ENCODE measurements at places on chromosomes 3 and 15. TPM values are rescaled to one million over a fixed set of nuclear protein-coding genes. Genes with fewer than 3 reads are reported as not detected.

DNA sequence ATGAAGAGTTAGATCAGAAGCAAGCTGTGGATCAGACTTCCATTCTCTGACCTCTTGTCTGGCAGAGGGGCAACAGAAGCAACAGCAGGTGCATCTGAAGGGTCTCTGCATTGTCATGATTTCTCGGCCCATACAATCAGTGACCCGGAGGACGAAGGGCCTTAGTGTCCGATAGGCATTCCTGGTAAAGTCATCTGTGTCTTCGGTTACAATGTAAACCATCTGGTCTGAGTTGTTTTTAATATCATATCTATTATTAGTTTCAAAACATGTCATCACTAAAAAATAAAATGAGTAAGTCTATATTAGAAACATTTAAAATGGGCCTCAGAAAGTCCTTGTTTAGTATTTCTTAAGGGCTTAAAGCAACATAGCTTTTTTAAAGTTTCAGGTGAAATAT is 38.8 kb upstream of the PLOD2 start:
- no peak for DNase-seq

DNA sequence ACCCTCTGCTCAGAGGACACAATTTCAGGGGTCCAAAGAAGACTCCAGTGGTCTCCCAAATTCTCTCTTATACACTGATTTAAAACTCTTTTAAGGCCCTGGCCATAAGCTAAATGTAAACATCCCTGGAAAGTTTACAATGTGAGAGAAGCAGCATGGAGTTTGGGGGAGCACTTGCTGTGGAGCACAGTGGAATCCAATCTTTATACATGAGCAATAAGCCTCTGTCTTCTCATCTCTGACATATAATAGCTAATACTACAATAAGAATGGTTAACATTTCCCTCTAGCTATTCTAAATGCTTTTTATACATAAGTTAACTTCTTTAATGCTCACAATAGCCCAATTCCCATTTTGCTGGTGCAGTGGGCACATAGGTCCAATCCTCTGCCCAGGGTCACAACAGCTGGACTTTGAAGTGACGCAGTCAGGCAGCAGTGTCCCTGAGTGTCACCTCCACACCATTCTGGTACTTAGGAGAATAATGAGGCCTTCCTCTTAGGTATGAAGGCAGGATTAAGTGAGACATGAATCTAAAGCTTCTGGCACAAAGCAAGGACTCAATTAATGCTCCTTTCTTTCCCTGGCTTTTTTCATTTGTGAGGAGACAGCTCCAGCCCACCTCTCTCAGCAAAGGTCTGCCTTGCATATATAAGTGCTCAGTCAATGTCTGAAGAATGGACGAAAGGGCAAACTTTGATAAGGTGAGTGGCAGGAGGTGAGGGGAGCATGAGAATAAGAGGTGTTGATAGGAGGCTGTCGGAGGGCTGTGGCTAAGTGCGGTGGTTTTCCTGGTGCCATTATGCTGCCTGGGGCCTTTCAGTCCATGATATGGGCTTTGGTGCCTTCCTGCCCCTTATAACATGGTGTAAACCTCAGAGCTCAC is 26.3 kb downstream of the CCNL1 start:
- no peak for DNase-seq

DNA sequence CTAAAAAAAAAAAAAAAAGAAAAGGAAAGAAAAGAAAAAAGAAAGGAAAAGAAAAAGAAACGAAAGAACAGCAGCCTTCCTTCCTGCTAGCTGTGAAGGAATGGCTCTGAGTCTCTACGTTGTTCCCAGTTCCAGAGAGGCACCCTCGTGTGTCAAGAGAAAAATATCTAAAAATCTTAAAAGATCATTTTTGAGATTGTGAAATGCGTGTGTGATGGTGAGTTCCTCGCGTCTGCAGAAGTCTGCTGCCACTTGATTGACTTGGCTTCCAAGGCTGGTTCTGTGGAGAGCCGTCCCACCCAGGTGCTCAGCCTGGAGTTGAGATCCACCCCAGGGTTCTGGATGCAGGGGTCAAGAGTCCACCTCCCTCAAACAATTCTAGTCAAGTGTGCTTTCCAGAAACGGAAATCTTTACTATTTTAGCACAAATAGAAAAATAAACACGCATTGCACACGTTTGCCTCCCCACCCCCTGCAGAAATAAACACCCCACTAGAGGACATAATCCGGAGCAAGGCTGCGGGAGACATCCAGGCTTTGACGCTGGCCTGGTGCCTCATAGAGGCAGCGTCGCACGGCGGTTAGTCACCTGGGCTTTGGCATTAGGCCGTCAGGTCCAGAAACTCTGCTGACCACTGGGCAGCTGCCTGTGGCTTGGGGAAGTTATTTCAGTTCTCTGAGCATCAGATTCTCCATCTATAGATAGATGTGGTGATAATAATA is 265.4 kb downstream of the FAM43A start:
- no peak for DNase-seq

DNA sequence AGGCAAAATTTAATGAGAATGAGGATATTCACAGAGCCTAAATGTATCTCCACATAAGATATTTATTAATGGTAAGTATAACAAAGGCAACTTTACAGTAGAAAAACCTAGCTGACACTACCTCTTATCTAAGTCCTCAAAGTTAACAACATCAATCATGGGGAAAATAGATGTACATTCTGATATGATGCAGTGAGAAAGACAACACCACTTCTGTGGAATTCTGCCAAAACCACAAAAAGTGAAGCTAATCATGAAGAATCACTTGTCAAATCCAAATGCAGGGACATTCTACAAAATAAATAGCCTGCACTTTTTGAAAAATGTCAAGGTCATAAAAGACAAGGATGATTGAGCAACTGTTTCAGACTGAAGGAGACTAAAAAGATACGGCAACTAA is 27.5 kb upstream of the EOMES start:
- DNase-seq, result no peak

DNA sequence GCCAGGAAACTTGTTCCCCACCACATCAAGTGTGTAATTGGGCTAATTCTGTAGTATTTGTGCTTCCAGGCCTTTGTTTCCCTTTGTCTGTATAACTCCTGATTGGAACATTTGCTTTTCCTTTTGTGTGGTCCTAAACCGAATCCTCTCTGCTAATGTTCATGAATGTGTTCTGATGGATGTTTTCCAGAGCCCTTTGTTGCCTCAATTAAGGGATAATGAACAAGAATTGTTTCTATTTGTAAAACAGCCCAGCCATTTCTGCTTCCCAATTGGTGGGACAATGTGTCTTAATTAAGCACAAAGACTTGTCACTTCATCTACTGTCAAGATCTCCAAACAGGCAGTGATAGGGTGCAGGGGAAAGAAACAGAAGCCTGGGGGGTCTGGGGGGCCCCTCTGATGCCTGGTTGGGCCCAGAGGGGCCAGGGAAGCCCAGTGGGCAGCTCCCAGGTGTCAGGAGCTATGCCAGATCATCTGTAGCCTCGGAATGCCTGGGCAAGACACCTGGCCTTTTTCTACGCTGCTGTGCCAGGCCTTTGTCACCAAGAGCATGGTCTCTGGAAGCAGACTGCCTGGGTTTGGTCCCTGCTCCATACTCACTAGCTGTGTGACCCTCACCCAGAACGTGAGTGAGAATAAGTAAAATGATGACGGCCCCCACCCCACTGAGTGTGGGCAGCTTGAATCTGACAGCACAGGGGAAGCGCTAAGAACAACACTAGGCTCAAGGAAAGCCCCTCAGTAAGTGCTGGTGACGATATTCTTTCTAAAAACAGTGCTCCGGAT is 116.6 kb upstream of the PRR20G start:
- no peak for DNase-seq

DNA sequence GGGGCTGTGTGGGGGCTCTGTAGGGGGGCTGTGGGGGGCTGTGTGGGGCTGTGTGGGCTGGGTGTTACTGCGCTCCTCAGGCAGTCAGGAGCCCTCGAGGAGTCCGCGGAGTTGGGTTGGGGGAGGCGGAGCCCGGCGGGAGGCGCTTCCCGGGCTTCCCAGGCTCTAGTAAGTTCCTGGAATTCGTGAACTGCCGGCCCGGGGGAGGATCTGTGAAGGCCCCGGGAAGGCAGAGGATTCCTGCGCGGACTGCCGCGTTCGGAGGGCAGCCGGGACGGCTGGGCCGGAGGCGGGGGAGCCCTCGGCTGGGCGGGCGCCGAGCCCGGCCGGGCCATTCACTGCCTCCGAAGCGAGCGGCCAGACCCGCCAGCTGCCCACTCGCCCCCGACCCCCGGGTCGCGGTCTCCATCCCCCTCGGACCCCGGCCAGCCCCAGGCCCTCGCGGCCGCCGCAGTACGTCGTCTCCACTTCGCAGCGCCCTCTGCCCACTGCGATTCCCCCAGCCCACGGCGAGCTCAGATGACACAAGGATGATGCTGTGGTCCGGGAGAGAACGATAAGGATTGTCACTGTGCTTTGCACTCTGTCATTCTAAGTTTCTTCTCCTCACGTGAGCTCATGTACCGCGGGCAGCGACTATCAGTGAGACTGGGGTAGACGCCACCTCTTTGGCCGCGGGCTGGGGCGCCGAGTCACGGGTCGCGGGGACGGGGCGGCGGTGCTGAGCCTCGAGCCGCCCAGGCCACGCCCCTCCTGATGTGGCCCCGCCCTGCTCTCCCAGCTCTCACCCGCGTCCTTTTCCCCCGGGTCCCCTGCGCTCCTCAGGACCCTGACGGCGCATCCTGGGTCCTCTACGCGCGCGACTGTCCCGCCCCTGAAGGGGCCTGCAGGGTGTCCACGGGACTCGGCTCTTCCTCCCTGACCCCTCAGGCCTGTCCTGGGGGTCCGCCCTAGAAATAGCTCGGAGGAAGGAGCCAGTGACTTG is 65.3 kb downstream of the KLF13 start:
- peak; percentile 47 for DNase-seq

GRCh38 chr3:4421121-4421520 is 45.9 kb downstream of the SUMF1 start:
- DNase-seq, result no peak

Gene CTSH
- total RNA-seq, result 103 TPM

Gene SPSB4
- 0.67 TPM for total RNA-seq

Gene CELF6
- total RNA-seq, result 0.41 TPM

Gene PFN2
- total RNA-seq, result 97.1 TPM

DNA sequence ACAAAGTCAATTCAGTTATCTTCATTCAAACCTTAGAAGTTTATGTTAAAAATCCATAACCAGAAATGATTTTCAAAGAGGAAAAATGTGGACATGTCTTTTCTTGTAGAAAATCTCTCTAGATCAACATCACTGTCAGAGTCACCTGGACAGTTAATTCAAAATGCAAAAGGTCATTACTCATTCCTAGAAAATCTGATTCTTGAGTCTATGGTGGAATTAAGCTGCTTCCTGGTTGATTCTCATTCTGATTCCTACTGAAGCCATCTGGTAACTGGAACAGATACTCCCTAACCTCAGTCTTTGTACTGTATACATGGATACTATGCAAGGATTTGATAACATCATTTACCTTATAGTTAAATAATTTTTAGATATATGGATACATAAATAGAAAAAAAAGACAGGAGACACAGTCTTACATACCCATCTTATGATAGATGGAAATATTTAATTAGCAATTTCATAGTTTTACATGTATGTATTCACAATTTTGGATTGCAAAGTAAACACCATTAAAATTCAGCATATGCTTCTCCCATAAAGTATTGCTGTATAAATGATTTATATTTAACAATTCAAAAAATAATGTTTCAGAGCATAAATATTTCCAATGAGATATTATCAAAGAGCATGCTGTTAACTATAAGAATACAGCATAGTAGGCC is 693.2 kb upstream of the CCDC54 start:
- no peak for DNase-seq

GRCh38 chr3:52615166-52615565 is 70.5 kb downstream of the PBRM1 start:
- no peak for DNase-seq

Gene ATP1B3
- total RNA-seq, result 38.3 TPM

DNA sequence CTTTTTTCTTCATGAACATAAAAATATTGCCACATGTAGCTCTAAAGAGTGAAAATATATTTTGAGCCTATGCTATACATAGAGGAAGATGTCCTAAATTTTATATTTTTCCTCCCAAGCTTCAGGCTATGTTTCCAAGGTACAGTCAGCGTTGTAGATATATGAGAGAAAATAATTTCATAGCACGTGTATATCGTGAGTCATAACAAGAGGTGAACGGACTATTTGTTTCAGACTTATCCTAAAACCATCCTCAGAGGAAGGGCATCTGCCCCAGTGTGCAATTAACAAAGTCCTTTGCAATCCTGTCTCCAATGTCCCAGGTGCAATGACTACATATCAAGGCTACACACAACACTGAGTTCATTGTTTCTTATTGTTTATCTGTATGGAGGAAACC is 177.3 kb upstream of the ARRDC4 start:
- no peak for DNase-seq

Gene ROPN1B
- total RNA-seq, result not detected

DNA sequence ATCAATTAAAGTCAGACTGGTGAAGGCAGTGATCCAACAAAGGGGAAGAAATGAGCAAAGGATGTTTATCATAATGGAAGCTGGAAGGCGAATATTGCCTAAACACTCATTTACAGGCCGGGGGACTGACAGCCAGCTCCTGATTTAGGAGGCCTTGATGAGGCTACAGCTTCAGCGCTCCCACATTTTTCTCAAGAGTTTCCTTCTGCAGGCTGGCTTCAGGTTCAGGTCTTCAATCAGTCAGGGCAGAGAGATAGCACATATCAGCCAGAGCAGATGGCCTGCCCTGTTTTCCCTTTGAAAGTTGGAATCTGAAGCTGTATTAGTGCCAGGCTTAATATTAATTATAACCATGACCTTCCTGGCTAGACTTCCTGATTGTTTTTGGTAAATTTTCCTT is 218.9 kb downstream of the SV2B start:
- DNase-seq, result no peak

- no peak for DNase-seq
Measured at GRCh38 chr15:94970802-94971201, 739.4 kb downstream of the MCTP2 start.

Gene GPR160
- 13.2 TPM for total RNA-seq

- no peak for DNase-seq
Measured at GRCh38 chr3:197546307-197547085, 9.3 kb downstream of the BDH1 start.

DNA sequence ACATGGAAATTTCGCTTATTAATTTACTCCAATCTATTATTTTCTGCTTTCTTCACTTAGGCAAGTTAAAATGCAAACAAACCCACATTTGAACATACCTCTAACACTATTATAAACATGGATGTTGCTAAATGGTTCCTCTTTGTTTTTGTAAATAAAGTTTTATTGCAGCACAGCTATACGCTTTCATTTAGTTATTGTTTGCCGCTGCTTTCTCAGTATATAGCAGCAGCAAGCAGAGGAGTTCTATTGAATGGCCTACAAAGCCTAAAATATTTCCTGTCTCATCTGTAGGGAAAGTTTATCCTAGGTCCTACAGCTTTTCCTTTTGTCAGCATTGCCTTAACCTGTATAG is 7.9 kb upstream of the CHD2 start:
- DNase-seq, result no peak

- DNase-seq, result no peak
Measured at GRCh38 chr15:60350108-60350507, 47.7 kb downstream of the ANXA2 start.

GRCh38 chr3:84836961-84837360 is 121.8 kb upstream of the CADM2 start:
- no peak for DNase-seq

- no peak for DNase-seq
Measured at GRCh38 chr3:4726549-4726948, 233.4 kb downstream of the ITPR1 start.

Gene WDR49
- not detected for total RNA-seq

Gene EAF2
- 1.5 TPM for total RNA-seq

Gene RTP1
- not detected for total RNA-seq

Measured in kidney epithelial cell (primary cell).